Sigmoid colon (tissue), 7 donors: ENCODE measurements at places on chromosomes 3 and 15. TPM values are rescaled to one million over a fixed set of nuclear protein-coding genes. Genes with fewer than 3 reads are reported as not detected.

DNA sequence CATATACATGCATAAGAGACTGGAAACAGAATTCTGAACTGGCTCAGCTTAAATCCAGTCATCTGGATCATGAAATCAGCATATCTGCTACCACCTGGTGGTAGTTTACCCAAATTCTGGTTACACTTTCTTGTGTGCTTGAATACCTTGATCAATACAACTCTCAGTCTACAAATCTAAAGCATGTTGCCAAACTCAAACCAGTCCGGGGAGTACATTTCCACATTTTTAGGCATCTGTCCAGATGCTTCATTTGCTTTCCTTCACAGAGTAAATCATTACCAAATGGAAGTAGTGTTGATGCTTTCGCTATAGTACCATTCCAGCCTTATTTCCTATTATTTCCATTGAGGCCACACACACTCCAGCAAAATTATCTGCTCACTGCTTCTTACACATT is 126.4 kb downstream of the P2RY1 start:
- no peak for DNase-seq

The SPINT1 gene
- total RNA-seq: 1.1 TPM

GRCh38 chr15:40407330-40407990 is 1.9 kb downstream of the IVD start:
- DNase-seq: no peak

- no peak for DNase-seq
Observed at GRCh38 chr3:27508424-27508823, 24.2 kb upstream of the SLC4A7 start.

- DNase-seq: no peak
Observed at GRCh38 chr15:25136119-25136518, 181.3 kb downstream of the SNRPN start.

The CPLX3 gene
- 0.41 TPM for total RNA-seq

- no peak for DNase-seq
Observed at GRCh38 chr3:141594357-141594756, 107.5 kb downstream of the RASA2 start.

- DNase-seq: no peak
Observed at GRCh38 chr3:100880845-100881244, 112.4 kb downstream of the ABI3BP start.

The SI gene
- under 0.01 TPM for total RNA-seq

- DNase-seq: no peak
Observed at GRCh38 chr3:159244933-159245332, 443.1 kb downstream of the MFSD1 start.

DNA sequence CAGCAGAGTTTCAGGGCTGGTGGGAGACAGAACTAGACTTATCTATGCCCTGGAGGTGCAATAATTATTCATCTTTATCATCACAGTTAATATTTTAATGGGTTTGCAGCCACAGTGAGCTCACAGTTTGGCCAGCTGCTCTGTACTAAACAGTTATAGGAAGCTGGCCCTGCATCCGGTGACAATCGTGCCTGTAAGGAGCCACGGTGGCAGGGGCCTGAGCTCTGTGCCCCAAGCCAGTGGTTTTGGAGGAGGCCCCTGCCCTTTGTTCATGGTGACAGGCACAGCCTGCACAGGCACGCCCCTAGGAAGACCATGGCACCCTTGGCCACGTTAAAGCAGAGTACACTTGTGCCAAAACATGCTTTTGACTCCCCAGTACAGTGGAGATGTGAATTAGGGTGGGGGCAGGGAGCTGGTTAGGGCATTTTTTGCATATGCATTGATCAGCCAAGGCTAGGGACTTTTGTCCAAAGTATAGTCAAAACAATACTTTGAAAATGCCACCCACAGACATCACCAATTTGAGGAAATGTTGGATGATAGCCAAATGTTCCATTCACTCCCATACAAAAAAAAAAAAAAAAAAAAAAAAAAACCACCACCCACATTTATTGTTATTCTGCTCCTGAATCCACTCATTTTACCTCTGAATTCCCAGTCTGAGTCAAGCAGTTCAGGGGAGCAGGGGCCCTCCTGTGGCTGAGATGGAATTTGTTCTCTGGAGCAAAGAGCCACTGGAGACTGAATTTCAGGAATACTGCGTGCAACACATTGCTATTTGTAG is 3.4 kb upstream of the RFTN1 start:
- no peak for DNase-seq

GRCh38 chr15:101138913-101139880 is 112.7 kb downstream of the CHSY1 start:
- no peak for DNase-seq

GRCh38 chr15:31469786-31470525 is 143.3 kb downstream of the KLF13 start:
- no peak for DNase-seq

The UBA5 gene
- total RNA-seq: 33.6 TPM

DNA sequence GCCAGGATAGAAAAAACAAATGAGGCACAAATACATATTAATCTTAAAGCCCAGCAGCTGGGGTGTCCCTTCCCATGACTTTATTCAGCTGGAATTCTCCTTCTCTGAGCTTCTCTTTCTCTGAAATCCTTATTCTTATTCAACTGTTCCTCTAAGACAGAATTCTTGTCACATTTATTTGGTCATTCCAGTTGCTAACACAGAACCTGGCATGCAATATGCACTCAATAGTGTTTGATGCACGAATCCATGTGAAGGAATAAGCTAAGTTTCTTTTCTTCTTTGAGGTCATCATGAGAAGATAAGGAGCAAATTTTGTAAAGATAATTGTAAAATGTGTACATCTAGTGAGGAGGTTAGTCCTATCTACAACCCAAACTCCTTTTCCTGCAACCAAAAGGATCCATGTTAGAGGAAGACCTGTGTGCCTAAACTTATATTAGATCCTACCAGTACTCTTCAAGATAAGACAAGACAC is 154.2 kb upstream of the KCNMB2 start:
- no peak for DNase-seq

DNA sequence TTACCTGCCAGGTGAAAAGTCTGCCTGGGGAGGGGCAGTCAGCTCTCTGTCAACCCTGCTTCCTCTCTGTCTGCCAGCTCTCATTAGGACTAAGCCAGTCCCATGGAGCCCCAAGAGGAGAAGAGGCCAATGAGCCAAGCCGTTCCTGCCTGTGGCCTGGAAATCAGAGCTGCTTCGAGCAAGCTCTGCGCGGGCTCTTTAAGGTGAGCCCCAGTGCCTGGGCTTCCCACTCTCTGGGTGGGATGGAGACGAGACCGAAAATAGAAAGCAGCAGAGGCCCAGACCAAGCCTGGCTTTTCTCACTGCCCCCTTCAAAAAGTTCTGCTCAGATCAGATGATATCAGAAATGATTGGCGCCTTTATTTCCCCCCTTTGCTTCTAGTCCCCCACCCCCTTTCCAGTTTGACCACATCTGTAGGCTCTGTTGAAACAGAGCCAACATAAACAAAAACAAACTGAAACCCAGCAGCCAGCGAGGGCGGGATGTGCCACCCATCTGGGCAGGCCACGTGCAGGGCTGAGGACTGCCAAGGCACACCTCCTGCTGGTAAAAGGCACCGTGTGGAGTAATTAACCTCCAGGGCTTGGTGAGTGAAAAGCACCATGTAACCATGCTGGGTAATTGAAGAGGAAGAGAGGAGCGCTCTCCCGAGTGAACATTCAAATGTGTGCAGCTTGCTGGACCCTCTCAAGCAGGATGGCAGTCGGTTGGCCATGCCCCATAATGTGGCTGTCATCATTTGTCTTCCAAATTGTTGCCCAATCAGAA is 471.0 kb upstream of the PROK2 start:
- DNase-seq: peak; percentile 83
